ENCODE measurements at places on chromosomes 1 and 21.

DNA sequence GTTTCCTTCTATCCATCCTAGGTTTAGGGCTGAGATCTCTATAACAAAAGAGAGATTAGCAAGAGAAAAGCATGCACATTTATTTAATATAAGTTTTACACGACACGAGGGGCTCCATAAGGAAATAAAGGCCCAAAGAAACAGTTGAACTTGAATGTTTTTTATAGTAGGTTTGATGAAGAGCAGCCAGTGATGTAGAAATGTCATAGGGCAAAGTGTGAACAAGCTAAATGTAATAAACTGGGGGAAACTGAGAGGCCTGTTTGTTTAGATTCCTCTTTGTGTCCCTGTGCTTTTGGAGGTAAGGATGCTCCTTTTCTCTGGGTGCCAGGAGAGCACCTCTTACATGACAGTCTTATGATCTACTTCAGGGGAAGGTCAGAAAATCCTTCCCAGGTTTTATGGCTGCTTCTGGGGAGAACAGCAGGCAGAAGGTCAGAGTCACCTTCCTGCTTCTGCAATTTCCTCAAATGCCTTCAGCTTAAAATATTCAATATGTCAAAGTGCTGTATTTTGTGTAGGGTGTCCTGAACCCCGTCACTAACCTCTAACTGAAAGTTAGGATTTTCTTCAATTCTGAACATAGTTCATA lies 9.5 kb upstream of the HORMAD1 start:
- no peak for DNase-seq

DNA sequence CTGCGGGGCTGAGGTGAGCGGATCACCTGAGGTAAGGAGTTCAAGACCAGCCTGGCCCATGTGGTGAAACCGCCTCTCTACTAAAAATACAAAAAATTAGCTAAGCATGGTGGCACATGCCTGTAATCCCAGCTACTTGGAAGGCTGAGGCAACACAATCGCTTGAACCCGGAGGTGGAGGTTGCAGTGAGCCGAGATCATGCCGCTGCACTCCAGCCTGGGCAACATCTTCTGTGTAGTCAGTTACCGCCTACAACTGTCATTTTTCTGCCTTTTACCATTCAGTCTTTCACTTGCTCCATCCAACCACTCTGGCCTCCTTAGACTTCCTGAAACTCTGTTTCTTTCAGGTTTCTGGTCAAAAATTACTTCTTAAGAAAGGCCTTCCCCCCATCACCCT lies 2.2 kb downstream of the MYCBP start:
- no peak for DNase-seq

DNA sequence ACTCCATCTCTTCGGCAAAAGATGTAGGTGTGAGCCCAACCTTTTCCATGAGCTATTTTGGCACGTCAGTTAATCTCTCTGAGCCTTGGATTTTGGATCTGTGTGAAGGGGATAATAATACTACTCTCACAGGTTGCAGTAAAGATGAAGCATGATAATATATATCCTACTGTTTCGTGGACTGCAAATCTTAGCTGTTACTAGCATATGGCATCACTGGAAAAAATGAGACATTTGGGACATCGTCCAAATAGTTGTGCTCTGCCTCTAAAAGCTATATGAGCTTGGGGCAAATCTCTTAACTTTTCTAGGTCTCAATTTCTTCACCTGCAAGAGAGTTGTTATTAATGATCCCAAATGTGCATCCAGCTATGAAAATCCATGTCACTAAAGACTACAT lies 147.4 kb upstream of the ZRANB2 start:
- DNase-seq = no peak

GRCh38 chr1:230102046-230102445 lies 35.0 kb downstream of the GALNT2 start:
- DNase-seq = no peak

Data from LoVo (cell line).